ENCODE measurements at places on chromosomes 5 and 9. TPM values are rescaled to one million over a fixed set of nuclear protein-coding genes. Genes with fewer than 3 reads are reported as not detected.

DNA sequence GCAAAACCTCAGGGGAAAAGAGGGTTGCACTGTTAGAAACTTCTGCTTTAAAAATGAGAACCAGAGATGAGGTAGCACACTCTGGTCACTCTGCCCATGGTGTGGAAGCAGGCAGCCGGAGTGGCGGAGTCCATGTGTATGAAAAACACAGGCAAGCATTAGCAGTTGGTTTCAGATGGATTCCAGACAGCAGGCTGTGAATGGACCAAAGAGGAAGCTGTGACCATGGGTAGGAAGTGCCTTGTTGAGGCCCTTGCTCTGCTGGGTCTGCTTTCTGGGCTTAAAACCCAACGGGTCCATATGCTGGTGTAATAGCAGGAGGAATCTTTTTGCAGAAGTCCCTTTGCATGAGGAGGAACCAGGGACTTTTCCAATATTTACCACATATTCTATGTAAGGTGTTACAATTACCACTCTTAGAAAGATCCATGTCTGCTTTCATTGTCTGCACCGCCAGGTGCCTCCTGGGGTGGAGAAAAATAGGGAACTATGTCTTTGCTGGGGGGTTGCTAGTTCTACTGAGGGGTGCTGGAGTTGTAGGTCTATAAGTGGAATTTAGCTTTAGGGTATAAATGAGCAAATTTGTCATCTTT is 77.0 kb downstream of the ANKRD55 start:
- no peak overlapping the region for H3K4me3 ChIP-seq
- no peaks in the 10 kb centered on the region for H3K36me3 ChIP-seq
- no peak overlapping the region for H3K27ac ChIP-seq

DNA sequence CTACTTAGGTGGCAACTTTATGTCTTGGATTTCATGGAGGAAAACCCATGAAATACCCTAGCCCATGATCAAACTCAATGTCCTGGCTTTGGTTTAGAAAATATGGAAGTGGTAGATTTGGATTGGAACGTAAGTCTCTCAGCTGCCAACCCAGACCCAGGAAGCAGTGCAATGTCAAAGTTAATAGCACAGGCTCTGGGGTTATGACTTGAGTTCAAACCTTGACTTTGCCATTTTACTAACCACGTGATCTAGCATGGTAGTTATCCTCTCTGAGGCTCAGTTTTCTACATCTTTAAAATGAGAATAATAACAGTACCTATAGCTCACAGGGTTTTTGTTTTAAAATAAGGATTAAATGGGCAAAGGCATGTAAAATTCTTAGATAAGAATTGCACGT is 13.8 kb downstream of the FYB1 start:
- no peak for DNase-seq
- H3K27me3 ChIP-seq = no peaks in the 10 kb centered on the region
- no peak overlapping the region for H3K27ac ChIP-seq
- no peaks in the 10 kb centered on the region for H3K4me1 ChIP-seq

Gene MYORG
- 0.83 TPM for total RNA-seq

Gene DUSP1
- total RNA-seq = 148 TPM

GRCh38 chr9:93492327-93492726 is 38.9 kb upstream of the FAM120AOS start:
- H3K27ac ChIP-seq = no peak overlapping the region
- peaks cover 1% of the 10 kb centered on the region for H3K36me3 ChIP-seq
- no peaks in the 10 kb centered on the region for H3K4me1 ChIP-seq
- DNase-seq = no peak

- no peaks in the 10 kb centered on the region for H3K4me1 ChIP-seq
- H3K27ac ChIP-seq = no peak overlapping the region
These were observed 27.5 kb downstream of the AMBP start for GRCh38 chr9:114050646-114051045.

Gene CBY3
- total RNA-seq = not detected

DNA sequence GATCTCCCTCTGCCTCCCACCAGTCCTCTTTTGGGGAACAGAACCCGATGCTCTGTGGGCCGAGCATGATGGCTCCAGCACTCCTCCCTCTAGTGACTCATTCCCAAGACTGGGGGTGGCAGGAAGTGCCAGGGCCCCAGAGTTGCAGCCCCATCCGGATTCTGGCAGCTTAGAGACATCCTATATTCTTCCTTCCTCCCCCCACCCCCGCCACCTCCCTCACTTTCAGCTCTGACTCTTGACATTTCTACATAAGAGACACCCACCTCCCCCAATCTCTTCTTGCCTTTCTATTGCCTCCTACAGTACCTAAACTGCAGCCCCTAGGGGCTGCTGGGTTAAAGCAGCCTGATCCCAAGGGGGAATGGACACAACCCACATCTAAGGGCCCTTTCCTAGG is 47.1 kb upstream of the MATR3 start:
- H3K4me1 ChIP-seq = no peaks in the 10 kb centered on the region
- no peak overlapping the region for H3K4me3 ChIP-seq
- DNase-seq = no peak
- no peak overlapping the region for H3K27ac ChIP-seq
- no peaks in the 10 kb centered on the region for H3K27me3 ChIP-seq

Gene PCDHB10
- total RNA-seq = 0.77 TPM

GRCh38 chr9:123073991-123074422 is 40.5 kb downstream of the GPR21 start:
- H3K27ac ChIP-seq = peak overlapping the region; percentile 35
- H3K27me3 ChIP-seq = no peaks in the 10 kb centered on the region
- no peak overlapping the region for H3K4me3 ChIP-seq
- peaks cover 3% of the 10 kb centered on the region for H3K36me3 ChIP-seq

- H3K36me3 ChIP-seq = no peaks in the 10 kb centered on the region
- DNase-seq = no peak
- peaks cover 12% of the 10 kb centered on the region for H3K4me1 ChIP-seq
These were observed 6.3 kb downstream of the TTC16 start for GRCh38 chr9:127722055-127722745.

Gene ADAMTS16
- 0.17 TPM for total RNA-seq

Gene CD72
- total RNA-seq = 1.0 TPM

Gene FGF10
- total RNA-seq = 110 TPM

Gene ZNF462
- 27.4 TPM for total RNA-seq

- H3K27ac ChIP-seq = no peak overlapping the region
- H3K4me3 ChIP-seq = no peak overlapping the region
- DNase-seq = no peak
- no peaks in the 10 kb centered on the region for H3K27me3 ChIP-seq
- no peaks in the 10 kb centered on the region for H3K4me1 ChIP-seq
These were observed 269.0 kb downstream of the DENND1A start for GRCh38 chr9:123660691-123661466.

- no peaks in the 10 kb centered on the region for H3K4me1 ChIP-seq
- H3K36me3 ChIP-seq = no peaks in the 10 kb centered on the region
- no peak for DNase-seq
- H3K4me3 ChIP-seq = no peak overlapping the region
- no peaks in the 10 kb centered on the region for H3K27me3 ChIP-seq
These were observed 319.3 kb upstream of the GRAMD2B start for GRCh38 chr5:126103868-126104267.

DNA sequence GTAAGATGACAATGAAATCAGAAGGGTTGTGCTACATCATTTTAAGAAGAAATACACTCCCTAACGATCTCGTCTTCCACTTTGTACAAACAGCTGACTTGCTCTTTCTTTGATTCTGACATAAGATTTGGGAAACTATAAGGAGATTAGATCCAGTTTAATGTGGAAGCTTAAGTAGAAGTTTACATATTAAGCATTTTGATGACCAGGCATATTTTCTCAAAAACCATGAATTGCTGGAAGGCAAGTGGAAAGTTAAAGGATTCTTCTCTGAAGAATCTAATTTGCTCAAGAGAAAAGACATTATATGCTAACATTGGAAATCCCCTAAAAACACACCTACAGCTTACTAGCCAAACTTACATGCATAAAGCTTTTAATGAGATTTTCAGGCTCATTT is 531.9 kb upstream of the PTPRD start:
- H3K27me3 ChIP-seq = no peaks in the 10 kb centered on the region
- no peak overlapping the region for H3K27ac ChIP-seq
- no peaks in the 10 kb centered on the region for H3K36me3 ChIP-seq

Gene LHFPL2
- 51.4 TPM for total RNA-seq

Gene SLC28A3
- total RNA-seq = under 0.01 TPM

DNA sequence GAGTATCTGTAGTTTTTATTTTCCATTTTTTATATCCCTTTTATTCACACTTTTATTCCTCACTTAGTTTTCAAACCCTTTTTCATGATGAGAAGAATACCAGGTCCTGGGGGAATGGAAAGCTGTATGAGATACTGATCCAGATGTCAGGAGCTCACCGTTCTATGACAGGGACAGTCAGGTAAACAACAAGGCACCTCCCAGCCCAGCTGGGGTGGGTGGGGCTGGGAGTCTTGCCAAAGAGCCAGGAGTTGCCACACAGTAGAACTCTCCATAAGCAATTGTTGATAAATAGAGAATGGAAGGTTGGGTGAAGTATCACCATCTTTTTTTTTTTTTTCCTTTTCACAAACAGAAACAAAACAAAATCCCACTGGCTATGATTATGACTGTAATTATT is 225.8 kb downstream of the NSG2 start:
- no peak overlapping the region for H3K4me3 ChIP-seq
- no peak for DNase-seq
- no peaks in the 10 kb centered on the region for H3K4me1 ChIP-seq

Gene NRG2
- total RNA-seq = 0.51 TPM

DNA sequence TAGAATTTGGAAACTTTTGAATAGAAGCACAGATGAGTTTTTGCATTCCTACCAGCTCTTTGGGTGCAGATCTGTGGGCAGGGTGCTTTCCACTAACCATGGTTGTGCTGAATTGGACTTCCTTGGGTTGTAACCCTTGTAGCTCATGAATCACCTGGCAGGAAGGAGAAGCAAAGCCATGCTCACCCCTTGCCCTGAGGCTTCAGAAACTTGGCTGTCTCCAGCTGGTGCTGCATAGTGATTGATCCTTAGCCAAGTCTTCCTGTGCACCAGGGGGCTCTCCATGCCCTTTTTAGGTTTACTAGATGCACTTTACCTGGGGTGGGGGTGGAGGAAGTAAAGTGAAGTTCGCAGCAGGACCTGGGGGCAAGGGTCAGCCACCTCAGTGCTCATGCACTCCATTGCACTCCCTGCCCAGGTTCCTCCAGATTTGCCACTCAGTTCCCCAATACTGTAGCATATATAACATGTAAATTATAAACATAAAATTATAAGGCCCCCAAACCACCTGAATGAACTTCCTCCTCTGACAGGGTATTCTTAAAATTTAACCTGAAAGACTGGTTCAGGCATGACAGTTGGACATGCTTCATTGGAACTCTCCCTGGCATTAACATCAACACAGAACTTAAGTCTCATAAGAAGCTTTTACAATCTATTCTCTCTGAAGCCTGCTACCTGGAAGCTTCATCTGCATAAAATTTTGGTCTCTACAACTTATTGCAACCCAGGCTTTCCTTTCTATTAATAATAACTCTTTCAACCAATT is 25.8 kb upstream of the IFNA14 start:
- no peaks in the 10 kb centered on the region for H3K4me1 ChIP-seq
- DNase-seq = no peak

DNA sequence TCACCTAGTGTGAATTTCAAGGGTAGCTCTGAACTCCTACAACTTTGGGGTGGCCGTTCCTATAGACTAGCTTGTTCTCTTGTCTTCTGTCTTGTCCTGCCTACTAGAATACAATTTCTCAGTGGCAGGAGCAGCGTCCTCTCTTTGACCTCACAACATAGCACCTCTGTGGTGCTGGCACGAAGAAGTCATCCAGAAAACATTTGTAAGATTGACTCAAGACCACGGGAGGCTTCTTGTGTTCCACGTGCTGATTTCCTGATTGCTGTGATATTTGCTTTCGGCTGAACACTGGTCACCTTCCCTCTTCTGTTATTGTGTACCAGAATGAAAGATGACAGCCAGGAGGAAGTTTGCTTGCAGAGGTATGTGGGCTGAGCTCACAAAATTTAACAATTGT is 27.0 kb downstream of the SLC1A1 start:
- no peak for DNase-seq
- H3K36me3 ChIP-seq = no peaks in the 10 kb centered on the region
- no peak overlapping the region for H3K27ac ChIP-seq

DNA sequence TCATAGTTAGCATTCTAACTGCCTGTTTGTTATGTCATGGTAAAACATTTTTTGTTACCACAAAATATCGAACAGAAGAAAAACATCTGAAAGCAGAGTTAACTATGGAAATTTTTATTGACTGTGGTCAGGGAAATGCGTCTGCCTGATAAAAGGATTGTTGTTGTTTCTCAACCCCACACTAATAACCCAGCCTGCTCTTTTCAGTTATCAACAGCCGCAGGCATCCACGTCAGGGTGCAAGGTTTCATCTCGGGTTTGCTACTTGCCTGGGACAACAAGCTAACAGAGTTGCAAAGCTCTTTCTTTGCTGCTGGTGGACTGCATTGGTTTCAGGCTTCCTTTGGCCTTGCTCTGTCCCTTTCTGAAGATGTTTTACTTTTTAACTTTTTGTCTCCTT is 969.2 kb downstream of the CDH18 start:
- H3K4me3 ChIP-seq = no peak overlapping the region
- no peaks in the 10 kb centered on the region for H3K36me3 ChIP-seq
- no peak for DNase-seq
- H3K27ac ChIP-seq = no peak overlapping the region

DNA sequence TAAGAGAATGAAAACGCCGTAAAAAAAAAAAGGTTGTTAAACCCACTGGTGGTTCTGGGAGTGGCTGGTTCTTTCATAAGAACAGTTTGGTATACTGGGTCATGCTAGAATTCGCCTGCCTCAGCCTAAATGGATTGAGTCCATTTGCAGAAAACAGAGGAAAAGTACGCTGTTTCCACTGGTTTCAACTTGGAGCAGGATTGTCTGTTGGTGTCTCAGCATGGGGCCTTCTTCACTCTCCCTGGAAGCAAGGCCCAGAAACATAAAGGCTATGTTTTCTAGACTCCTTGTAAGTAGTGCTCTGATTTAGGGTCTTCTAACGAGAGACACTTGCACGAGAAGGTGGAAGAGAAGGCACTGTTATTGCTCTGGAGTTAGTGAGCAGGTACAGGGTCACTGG is 116.9 kb upstream of the MTAP start:
- H3K4me3 ChIP-seq = no peak overlapping the region
- H3K36me3 ChIP-seq = no peaks in the 10 kb centered on the region
- peaks cover 29% of the 10 kb centered on the region for H3K4me1 ChIP-seq
- no peak for DNase-seq
- H3K27ac ChIP-seq = peak overlapping the region; percentile 11
- no peaks in the 10 kb centered on the region for H3K27me3 ChIP-seq

- no peaks in the 10 kb centered on the region for H3K36me3 ChIP-seq
- H3K27ac ChIP-seq = no peak overlapping the region
- no peak for DNase-seq
- no peaks in the 10 kb centered on the region for H3K27me3 ChIP-seq
- no peaks in the 10 kb centered on the region for H3K4me1 ChIP-seq
These were observed 137.3 kb downstream of the PHF2 start for GRCh38 chr9:93713716-93714115.

DNA sequence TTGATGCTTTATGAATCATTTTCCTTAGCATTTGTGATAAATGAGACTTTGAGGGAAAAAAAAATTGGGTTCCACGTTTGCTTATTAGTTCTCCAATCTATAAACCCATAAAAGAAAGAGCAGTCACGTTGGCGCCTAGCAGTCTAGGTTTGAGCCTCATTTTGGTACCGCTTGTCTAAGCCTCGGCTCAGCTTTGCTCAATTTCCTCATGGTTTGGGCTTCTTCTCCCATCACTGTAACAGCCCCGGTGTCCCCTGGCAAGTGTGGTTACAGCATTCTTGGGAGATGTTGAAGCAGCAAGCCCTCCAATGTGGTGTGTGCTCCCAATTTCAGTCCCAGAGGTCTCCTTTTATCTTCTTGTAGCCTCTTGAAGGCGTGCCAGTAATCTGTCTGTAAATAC is 578.4 kb downstream of the CDK5RAP2 start:
- H3K4me3 ChIP-seq = no peak overlapping the region
- no peak overlapping the region for H3K27ac ChIP-seq
- H3K27me3 ChIP-seq = no peaks in the 10 kb centered on the region
- no peak for DNase-seq

Gene PCDHGB5
- 17.5 TPM for total RNA-seq

Gene UBAP2
- total RNA-seq = 19.5 TPM

Gene CNTLN
- total RNA-seq = 16.7 TPM

Measured in fibroblast of lung (primary cell).